ENCODE measurements at places on chromosomes 16 and 17.

- peak; percentile 78 for DNase-seq
Measured at GRCh38 chr17:50872710-50873424, 6.7 kb upstream of the TOB1 start.

GRCh38 chr16:57645691-57646387 lies 17.4 kb downstream of the ADGRG1 start:
- DNase-seq: no peak

DNA sequence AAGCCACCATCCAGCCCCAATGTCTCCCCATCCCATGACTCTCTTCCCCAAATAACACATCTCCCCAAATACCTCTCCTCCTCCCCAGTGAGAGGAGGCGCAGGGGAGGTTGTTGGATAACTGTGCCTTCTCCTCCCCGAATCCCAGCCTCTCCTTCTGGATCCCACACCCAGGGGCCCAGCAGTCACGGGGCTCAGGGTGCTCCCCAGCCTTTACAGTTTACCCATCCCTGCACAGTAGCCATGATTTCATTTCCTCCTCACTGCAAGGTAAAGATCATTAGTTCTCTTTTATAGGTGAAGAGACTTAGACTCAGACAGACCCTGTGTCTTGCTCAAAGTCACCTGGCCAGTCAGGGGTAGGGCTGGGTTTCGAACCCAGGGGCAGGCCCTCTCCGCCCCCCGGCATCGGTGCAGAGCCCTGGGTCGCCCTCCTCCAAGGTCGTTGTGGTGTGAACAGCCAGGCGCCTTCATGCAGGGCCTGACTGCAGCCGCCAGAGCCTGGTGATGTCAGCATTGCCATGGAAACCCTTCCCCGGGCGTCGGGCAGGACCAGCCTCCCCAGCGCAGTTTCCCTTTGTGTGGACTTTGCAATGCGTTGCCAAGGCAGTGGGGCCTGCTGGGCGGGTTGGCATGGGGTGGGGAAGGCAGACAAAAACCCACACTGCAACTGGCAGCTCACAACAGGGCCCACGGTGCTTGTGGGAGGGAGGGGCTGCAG lies 53.3 kb upstream of the TOB1 start:
- peak; percentile 91 for DNase-seq

GRCh38 chr17:62219221-62219899 lies 154.3 kb upstream of the MED13 start:
- no peak for DNase-seq

- peak; percentile 44 for DNase-seq
Measured at GRCh38 chr17:49522357-49522890, 27.3 kb downstream of the NGFR start.

GRCh38 chr16:75792771-75793492 lies 66.6 kb upstream of the CPHXL start:
- DNase-seq: no peak

GRCh38 chr17:27613433-27613832 lies 17.6 kb upstream of the LGALS9 start:
- DNase-seq: no peak

GRCh38 chr16:5006348-5007193 lies 27.2 kb downstream of the NAGPA start:
- no peak for DNase-seq

DNA sequence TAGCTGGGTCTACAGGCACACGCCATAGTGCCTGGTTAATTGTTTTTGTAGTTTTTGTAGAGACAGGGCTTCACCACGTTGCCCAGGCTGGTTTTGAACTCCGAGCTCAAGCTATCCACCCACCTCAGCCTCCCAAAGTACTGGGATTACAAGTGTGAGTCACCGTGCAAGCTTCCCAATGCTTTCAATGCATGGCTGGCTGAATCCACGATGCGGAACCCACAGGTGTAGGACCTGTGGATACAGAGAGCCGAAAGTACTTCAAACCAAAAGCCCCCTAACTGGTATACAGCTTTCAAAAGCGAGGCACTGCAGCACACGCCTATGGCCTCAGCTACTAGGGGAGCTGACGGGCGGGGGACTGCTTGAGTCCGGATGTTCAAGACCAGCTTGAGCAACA lies 44.8 kb downstream of the METTL16 start:
- DNase-seq: no peak

DNA sequence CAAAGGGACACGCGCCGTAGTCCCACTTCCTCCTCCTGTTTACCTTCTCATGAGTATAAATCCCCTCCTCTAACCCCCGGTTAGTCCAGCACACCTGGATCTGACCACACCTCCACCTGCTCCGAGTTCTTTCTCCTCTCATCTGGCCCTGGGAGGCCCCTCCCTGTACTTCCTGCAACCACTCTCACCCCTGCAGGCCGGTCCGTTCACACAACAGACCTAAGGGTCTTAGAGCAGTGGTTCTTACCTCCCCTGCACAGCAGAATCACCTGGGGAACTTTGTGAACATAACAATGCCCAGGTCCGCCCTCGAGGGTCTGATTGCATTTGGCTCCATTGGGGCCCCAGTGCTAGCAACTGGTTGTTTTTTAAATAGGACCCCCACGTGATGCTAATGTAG lies 24.8 kb downstream of the TMEM114 start:
- no peak for DNase-seq

DNA sequence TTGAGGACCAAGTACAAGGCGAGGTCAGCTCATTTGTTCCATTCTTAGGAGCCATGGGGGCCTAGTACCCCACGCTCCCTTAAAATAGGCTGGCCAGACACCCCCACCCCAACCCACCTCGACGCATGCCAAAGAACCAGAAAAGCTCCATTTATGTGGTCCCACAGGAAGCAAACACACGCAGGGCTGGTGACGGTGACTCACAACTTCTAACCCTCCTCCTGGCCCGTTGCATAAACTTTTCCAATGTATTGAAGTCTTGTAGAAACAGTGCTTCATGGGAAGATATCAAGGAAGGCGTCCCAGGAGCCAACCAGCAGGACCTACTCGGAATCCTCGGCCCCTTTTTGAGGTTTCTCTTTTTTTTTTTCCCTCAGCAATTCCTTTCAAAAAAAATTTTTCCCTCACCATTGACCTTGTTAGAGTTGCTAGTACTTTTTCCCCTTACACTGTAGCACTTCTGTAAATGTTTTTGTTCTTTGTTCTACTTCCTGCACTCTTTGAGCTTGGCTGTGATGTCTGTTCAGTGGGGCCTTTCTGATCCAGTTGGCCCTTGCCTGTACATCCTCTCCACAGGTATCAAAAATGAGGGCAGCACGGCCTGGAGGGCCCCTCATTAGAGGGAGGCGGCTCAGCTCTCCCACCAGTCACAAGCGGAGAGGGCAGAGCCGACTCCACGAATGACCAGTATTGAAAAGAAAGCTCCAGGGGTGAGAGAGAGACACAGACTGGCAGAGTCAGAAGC lies 208.3 kb downstream of the RGS9 start:
- no peak for DNase-seq

DNA sequence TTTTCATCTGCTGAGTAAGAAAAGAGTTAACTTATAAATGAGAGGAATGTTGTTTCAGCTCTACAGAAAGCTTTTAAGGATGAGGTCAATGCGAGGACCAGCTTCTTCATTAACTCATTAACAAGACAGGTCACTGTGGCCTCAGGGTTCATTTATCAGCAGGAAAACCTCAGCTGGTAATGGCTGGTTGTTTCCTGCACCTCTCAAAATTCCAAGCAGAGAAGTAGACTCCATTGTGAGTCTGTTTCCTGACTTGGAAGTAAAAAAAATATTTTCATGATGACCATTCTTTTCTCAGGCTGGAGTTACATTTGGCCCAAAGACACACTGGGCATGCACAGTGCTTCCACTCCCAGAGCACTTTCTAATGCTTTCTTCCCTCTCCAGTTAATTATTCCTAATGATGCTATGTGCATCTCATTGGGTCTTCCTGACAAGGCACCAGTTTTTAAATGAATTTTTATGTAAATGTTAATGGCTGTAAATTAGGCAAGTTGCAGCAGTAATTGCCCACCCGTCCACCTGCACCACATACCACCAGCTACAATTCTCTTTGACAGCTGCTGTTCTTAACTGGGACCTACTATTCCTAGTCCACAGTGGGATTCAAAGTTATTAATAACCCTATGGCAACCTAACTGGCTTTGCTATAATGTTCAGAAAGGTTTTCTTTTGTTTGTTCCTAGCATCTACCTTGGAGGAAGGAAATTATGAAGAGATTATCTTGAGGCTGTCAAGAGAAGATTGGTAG lies 89.5 kb upstream of the BCAR1 start:
- no peak for DNase-seq

DNA sequence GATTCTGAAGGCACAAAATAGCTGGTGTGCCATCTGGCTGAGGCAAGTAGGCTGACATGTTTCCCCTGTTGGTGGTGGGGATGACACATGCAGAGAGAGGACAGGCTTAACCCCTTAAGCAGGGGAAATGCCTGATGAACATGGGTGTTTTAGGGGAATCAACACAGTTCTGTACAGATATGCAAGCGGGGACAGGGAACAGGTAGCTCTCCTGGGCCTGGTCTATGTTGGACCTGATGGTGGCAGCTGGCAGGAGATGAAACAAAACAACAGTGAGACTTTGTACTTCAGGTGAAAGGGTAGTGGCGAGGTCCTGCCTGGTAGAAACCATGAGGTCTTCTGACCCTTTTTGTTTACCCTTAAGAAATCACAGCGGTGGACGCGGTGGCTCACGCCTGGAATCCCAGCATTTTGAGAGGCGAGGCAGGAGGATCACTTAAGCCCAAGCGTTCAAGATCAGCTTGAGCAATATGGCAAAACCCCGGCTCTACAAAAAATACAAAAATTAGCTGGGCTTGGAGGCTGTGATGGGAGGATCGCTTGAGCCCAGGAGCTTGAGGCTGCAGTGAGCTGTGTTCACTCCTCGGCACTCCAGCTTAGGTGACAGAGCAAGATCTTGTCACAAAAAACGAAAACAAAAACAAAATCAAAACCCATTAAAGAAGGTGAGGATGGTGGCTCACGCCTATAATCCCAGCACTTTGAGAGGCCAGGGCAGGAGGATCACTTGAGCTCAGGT lies 10.5 kb downstream of the OR1F1 start:
- no peak for DNase-seq

GRCh38 chr17:2892305-2892971 lies 96.2 kb downstream of the RAP1GAP2 start:
- no peak for DNase-seq

DNA sequence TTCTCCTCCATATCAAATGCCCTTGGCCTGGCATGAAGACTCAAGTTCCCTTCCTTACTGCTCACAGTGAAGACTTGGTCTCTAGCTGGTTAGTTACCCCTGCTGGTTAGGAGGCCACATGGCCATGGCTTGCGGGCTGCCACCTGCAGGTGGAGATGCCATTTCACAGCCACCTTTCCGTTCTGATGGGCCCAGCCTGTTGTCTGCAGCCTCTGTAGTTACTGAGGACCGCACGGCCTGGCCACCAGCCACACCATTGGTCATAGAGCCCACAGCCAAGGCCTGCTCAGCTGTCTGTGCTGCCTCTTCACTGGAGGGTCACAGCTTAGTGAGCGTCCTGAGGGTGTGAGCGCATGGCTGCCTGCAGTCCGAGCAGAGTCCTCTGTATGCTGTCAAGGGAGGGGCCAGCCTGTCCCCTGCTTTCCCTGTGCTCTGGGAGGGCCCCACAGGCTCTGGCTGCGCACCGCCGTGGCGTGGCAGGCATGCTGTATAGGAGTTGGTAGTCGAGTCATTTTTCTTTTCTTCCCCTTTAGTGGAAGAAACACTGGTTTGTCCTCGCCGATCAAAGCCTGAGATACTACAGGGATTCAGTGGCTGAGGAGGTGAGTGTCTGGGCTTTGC lies 59.2 kb downstream of the PLD6 start:
- no peak for DNase-seq

- no peak for DNase-seq
Measured at GRCh38 chr16:87930456-87930855, 5.9 kb downstream of the CA5A start.

DNA sequence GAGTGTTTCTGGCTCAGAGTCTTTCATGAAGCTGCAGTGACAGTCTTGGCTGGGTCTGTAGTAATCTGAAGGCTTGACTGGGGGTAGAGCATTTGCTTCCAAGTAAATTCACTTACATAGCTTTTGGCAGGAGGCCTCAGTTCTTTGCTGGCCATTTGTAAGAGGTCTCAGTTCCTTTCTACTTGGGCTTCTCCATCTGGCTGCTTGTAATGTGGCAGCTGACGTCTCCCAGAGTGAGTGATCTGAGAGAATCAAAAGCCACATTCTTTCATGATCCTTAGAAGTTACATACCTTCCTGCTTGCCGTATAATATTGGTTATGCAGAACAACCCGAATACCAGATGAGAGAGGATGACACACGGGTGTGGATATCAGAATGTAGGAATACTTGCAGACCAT lies 39.8 kb downstream of the NF1 start:
- DNase-seq: no peak

DNA sequence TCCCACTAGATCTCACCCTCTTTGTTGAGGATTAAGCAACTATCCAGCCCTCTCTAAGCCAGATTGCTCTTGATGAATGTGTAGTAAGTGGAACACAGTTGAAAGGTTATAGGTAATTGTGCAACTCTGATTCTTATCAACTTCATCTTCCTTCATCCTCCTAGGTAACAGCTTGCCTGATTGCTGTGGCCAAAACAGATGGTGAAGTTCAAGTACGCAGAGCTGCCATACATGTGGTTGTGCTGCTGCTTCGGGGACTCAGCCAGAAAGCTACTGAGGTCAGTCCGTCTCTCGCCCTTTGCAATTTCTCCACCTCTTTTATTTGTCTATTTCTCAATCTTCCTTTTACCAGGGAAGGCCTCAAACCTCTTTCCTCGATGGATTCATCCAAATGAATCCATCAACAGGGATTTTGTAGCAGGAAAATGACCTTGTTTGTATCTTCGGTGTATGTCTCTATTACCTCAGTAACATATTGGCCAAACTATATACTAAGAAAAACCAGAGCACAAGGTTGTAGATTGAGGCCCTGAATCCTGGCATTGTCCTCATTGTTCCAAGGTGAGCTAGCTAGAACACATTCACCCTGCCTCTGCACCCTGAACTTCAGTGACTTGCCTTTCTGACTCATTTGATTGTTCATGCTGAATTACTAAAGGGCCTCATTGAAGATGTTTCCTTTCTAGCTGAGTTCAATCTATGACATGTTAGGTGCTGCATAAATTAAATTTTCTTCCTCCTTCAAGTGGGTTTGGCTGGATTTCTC lies 65.1 kb upstream of the HAS3 start:
- DNase-seq: peak; percentile 3

- no peak for DNase-seq
Measured at GRCh38 chr17:31593806-31594205, 202.3 kb downstream of the RAB11FIP4 start.

GRCh38 chr17:50100480-50100883 lies 5.3 kb downstream of the PDK2 start:
- no peak for DNase-seq

GRCh38 chr16:3328643-3329042 lies 23.3 kb downstream of the ZNF75A start:
- no peak for DNase-seq

- DNase-seq: no peak
Measured at GRCh38 chr17:43219746-43220380, 8.2 kb downstream of the TMEM106A start.

- no peak for DNase-seq
Measured at GRCh38 chr16:89999831-90000574, 19.3 kb downstream of the DBNDD1 start.

DNA sequence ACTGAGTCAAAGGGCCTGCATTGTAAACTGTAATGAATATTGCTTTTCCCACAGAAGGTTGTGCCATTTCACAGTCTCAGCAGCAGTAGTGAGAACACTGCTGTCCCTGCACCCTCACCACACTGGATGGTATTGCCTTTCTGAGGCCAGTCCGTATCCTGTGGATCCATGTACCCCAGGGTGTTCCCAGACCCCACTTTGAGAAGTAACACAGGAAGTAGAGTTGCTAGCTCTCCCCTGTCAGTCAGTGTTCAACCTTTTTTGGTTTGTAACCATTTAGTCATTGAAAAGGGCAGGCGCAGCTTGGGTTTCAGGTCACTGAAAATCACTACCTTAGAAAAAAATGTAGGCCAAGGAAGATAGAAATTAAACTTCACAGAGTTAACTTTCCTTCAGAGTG lies 37.9 kb downstream of the SLFN12L start:
- no peak for DNase-seq
